ENCODE measurements at places on chromosomes 6 and 20.

DNA sequence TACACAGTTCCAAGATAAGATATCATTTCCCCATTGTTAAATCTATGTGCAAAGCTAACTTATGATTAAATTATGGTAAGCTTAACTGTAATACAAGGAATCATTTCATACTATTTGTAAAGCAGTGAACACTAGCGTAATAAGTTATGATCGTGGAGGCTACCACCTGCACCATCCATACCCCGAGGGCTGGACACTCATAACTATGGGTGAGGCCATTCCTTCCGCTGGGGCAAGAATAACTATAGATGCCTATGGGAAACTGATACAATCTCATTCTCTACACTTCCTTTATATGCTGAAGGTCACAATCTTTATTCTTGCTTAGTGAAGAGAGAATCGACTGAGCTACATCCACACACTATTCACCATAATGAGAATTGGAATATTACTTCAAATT, 916.0 kb upstream of the FLRT3 start:
- DNase-seq = no peak

GRCh38 chr6:37279366-37280134, 21.6 kb upstream of the TMEM217 start:
- no peak for DNase-seq

GRCh38 chr6:124008000-124008987, 204.6 kb downstream of the NKAIN2 start:
- DNase-seq = no peak

DNA sequence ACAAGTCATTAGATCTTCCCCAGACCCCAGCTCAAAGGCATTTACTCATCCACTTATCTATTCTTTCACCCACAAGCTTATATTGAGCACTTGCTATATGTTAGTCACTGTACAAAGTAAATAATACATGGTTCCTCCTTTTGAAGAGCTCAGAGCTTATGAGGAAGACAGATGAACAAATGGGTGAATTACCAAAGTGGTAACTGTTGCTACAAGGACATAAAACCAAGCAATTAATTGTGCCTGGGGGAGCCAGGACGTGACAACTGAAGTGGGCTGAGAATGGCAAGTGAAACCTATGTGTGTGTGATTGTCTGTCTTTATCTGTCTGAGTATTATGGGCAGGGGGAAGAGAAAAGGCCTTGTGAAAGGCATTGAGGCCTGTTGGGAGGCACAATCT, 45.6 kb upstream of the AKIRIN2 start:
- no peak for DNase-seq

DNA sequence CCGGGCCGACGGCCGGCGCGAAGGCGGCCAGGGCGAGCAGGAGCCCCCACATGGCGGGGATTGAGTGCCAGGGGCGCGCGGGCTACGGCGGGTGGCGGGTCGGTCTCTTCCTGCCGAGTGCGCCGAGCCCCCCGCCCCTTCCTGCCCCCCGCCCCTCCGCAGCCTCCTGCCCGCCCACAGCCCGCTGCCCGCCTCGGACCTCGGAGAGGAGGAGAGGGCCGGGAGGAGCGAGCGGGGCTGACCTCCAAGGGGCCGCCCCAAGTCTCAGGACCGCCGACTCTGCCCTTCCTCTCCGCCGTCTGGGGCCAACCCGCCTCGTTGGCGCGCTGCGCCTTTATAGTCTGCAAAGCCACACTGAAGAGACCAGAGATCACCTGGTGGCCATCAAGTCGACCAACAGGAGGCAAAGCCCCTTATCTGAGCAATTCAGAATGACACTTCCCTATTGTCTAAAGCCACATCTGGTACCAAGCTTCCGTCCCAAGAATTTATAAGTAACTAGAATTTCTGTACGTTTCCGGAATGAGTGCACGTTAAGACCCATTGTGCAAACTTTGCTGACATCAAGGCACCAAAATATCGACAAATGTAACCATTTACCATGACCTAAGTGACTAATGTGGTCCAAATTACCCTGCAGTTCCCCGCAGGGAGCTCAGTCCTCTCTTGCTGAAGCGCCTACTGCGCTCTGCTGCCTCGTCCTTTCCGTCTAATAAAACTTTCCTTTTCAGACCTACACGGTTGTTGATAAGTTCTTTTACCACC, at the start of gene CPXM1:
Gene CPXM1, minus strand, starts transcription at position 107 of the 765 bp plus-strand sequence. Its CDS starts 55 bp downstream, at position 52.
- no peak for DNase-seq

DNA sequence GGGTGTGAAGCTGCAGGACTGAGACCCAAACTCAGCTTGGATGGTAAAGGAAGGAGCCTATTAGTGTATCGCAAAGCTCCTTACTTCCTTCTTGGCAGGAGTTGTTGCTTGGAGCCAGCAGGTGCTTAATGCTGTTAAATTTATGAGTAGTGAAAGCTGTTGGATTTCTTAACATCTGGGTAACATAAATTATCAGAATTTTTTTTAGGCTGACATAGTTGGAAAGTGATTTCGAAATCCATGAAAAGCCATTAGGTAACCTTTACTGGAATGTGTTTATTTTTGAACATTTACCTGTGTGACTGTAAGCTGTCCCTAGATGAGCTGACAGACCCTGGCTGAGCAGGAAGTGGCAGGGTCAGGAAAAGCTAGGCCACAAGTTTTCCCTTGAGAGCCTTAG, 470.4 kb upstream of the SLC35B3 start:
- no peak for DNase-seq

GRCh38 chr20:1402149-1402548, 9.3 kb upstream of the FKBP1A start:
- no peak for DNase-seq

DNA sequence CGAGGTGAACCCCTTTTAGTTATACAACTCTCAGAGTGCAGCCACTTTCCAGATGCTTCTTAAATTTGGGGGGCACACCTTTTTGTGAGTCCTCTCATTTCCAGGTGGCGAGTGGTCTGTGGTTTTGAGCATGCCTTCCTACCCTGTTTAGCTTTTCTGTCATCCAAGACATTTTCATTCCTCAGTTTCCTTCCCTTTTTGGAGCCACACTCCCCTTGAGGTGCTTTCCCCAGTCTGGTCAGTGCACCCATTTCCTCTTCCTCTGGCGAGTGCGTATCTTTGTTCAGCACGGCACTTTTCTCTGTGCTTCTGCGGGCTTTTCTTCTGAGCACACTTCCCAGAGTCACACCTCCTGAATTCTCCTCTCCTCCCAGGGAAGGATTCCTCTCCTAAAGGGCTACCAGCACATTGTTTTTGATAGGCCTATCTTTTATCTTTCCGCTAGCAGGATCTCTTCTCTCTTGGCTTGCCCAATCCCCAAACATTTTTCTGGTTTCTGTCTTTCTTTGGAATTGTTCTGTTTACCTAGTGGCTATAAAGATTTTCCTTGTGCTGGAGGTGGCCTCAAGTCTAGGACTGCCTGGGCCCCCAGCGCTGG, 1.4 kb downstream of the PHF20 start:
- DNase-seq = no peak

DNA sequence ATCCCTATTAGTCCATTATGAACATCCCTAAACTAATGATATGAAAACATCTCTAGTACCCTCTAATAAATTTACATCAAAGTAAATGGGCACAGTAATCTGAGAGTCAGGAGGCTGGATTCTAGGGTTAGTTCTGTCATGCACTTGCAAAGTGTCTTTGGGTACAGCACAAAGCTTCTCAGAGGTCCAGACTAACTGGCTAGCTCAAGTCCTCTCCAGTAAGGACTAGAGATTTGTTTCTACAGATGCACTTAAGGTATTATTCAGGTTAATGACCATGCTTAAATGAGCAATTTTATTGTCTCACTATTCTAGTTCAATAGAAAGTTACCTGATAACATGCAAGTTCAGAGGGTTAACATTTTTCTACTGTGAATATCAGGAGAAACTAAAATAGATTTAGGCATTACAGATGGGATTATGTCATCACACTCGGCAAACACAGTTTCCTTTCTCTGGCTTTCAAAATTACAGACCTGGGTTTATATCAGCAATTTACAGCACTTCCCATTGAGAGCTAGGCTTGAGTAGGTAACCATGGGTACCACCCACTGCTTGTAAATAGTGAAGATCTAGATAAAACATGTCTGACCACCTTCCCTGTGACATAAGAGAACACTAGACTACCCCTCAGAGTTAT, 402.9 kb upstream of the RUNX2 start:
- no peak for DNase-seq

DNA sequence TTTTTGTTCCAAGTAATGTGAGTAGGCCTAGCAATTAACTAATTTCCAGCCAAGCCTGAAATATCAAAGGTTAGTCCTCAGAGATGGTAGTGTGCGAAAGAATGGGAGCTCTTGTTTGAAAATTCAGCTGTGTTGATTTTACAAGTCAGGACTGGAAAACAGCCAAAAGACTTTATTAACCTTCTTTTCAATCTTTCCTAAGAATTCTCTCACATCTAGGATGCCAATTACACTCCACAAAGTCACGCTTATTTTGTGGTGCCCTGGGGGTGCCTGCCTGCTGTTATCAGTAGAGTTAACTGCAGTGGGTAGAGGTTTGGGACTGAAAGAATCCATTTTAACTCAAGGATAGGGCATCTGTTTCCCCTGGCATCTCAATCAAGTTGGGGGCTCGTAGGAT, 30.7 kb upstream of the MAP3K4 start:
- no peak for DNase-seq

GRCh38 chr6:100404051-100404450, 60.7 kb downstream of the SIM1 start:
- DNase-seq = no peak

DNA sequence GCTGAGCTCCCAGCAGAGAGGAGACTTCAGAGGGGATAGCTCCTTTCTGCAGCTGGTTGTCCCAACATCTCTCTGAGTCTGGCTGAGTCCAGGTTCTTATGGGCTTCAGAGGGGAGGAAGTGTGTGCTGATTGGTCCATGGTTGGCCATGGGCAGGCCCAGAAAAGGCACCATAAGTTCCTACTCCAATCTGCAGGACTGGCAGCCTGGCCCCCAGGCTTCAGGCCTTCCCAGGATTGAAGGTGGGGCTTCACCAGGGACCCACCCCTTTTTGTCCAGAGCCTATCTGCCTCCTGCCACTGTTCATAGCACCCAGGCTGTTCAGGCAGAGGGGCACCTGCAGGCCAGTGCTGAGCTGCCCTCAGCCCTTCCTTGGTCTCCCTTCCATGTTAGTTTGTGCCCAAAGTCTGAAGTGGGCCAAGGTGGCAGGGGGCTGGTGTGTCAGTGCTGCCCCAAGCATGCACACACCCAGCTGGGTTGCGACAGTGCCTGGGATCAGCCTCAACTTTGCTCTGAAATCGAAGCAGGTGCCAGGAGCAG, 21.6 kb upstream of the TOP1 start:
- no peak for DNase-seq

GRCh38 chr6:83057705-83058321, 7.8 kb downstream of the UBE3D start:
- no peak for DNase-seq

DNA sequence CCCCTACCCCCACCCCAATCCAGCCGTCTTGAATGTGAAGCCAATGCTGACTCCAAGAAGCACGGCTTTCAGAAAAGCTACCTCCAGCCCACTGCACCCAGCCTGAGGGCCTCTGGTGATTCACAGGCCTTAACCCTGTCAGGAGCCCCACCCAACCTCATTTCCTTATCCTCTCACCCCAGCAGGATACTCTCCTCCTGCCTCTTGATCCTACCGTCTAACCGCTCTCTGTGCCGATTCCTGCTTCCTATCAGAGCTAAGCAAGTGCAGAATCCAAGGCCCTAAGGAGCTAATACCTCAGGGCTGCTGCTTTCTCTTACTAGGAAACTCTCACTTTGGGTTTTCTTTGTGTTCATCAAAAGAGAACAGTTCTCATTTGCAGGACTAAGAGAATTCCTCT, 47.2 kb downstream of the TRERF1 start:
- no peak for DNase-seq

DNA sequence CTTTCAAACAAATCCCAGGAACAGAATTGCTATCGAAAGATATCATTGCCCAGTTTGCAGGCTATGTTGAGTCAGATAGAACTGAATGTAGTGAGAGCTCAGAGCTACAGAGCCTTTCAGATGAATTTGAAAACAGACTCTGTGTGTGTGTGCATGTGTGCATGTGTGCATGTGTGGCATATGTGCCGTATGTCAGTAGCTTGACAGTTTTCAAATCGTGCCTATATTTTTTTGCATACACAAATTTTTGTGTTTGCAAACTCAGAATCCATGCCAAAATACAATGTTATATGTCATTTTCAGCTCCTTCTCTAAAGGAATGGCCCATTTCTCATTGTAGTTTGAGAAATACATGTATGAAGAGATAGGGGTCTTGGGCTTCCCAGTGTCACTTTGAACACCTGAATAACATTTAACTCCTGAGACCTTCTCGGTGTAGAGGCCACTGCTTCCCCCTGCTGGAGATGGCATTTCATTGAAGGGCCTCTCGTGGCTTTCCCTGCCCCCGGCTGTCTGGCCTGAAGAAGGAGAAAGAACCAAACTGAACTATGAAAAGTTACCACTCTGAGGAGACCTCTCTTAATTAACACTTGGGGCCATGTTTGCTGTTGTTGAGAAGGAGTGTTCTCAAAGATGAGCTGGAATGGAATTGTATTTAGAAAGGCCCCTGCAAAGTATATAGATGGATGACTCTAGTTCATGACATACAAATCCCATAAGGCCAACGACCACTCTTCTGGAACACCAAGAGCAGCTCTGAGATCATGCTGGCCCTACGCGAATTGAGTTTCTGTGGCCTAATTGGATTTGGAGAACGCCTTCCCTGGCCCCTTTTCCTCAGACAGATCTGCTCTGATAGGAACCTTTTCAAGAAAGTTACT, 58.7 kb downstream of the VAPB start:
- DNase-seq = no peak

DNA sequence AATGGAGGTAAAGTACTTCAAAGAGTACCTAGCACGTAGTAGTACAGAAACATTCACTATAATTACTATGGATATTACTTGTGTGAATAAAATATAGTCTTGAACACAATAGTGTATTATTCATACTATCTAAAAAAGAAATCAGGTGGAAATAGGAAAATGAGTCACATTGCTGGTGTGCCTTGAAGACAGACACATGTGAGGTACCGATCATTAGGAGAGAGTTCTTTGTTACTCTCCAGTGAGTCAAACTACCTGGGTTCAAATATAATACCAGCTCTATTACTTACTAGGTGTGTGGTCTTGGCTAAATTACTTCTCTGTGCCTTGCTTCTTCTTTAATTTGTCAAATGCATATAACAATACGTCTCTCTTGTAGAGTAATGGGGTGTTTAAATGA, 50.8 kb upstream of the BEND6 start:
- DNase-seq = no peak

GRCh38 chr20:40883097-40883496, 145.5 kb upstream of the TOP1 start:
- no peak for DNase-seq

DNA sequence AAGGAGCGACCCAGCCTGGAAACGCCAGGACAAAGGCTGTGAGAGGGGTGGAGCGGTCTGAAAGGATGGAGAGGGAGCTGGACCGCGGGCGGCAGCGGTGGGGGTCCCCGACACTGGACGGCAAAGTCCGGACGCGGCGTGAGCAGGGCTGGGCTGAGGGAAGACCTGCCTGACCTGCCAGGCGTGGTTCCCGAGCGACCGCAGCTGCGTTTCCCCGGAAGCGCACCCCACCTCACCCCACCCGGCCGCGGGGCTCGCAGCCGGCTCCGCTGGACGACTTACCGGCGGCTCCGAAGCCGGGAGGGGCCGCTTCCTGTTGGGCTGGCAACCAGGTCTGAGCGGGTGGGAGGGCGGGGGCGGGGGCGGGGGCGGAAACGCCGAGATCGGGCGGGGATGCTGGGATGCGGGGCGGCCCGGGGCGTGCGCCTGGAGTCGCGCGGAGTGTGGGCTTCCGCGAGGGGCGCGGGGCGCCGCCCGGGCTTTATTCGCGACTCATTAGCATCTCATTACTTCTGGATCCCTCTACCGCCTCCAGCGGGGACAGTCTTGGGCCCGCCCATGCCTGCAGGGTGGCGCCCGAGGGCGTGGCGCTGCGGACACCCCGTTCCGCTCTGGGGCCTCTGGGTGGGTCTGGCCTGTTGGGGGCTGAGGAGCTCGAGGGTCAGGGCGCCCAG, at the start of gene MICAL1:
Gene MICAL1, minus strand, starts transcription at position 336 of the 674 bp plus-strand sequence. CDS start 1,576 bp downstream, outside the sequence.
- peak; percentile 61 for DNase-seq
